Heart left ventricle (tissue), 16 donors: ENCODE measurements at places on chromosomes 7 and 10.

- no peaks in the 10 kb centered on the region for H3K4me1 ChIP-seq
- H3K36me3 ChIP-seq: no peaks in the 10 kb centered on the region
- H3K4me3 ChIP-seq: no peak overlapping the region
- no peaks in the 10 kb centered on the region for H3K27me3 ChIP-seq
- no peak overlapping the region for H3K27ac ChIP-seq
- DNase-seq: no peak
Measured at GRCh38 chr10:73991203-73991883, 6.6 kb upstream of the VCL start.

GRCh38 chr10:65968871-65969270 lies 957.0 kb upstream of the LRRTM3 start:
- no peak for DNase-seq
- H3K4me1 ChIP-seq: no peaks in the 10 kb centered on the region
- H3K4me3 ChIP-seq: no peak overlapping the region
- no peaks in the 10 kb centered on the region for H3K36me3 ChIP-seq

DNA sequence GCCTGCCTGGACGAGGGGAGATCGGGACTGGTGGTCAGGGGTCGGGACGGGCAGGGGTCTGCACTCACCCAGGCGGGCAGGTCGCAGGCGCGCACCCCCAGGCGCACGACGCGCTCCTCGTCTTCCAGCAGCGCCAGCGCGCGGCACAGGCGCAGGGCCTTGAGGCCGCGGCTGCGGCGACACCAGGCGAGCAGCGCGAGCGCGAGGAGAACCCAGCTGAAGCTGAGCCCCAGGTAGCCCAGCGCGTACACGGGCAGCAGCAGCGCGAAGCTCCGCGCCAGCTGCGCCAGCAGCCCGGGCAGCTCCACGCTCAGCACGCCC lies 328 bp downstream of the ESYT2 start:
- peak; percentile 77 for DNase-seq
- H3K36me3 ChIP-seq: no peaks in the 10 kb centered on the region
- peak overlapping the region; percentile 97 for H3K27ac ChIP-seq
- H3K27me3 ChIP-seq: no peaks in the 10 kb centered on the region
- peak overlapping the region; percentile 93 for H3K4me3 ChIP-seq

GRCh38 chr7:17153536-17153935 lies 144.9 kb upstream of the AHR start:
- peak overlapping the region; percentile 38 for H3K27ac ChIP-seq
- DNase-seq: no peak
- H3K36me3 ChIP-seq: no peaks in the 10 kb centered on the region
- H3K4me3 ChIP-seq: no peak overlapping the region
- H3K4me1 ChIP-seq: no peaks in the 10 kb centered on the region
- no peaks in the 10 kb centered on the region for H3K27me3 ChIP-seq

- H3K36me3 ChIP-seq: no peaks in the 10 kb centered on the region
- H3K27me3 ChIP-seq: no peaks in the 10 kb centered on the region
- no peak for DNase-seq
- no peak overlapping the region for H3K27ac ChIP-seq
- H3K4me1 ChIP-seq: no peaks in the 10 kb centered on the region
Measured at GRCh38 chr10:108454793-108455192, 1290.3 kb upstream of the SORCS1 start.

GRCh38 chr10:87661861-87662785 lies 2.4 kb downstream of the PAPSS2 start:
- H3K4me3 ChIP-seq: no peak overlapping the region
- no peak for DNase-seq
- H3K27me3 ChIP-seq: no peaks in the 10 kb centered on the region
- peaks cover 10% of the 10 kb centered on the region for H3K4me1 ChIP-seq
- no peak overlapping the region for H3K27ac ChIP-seq

DNA sequence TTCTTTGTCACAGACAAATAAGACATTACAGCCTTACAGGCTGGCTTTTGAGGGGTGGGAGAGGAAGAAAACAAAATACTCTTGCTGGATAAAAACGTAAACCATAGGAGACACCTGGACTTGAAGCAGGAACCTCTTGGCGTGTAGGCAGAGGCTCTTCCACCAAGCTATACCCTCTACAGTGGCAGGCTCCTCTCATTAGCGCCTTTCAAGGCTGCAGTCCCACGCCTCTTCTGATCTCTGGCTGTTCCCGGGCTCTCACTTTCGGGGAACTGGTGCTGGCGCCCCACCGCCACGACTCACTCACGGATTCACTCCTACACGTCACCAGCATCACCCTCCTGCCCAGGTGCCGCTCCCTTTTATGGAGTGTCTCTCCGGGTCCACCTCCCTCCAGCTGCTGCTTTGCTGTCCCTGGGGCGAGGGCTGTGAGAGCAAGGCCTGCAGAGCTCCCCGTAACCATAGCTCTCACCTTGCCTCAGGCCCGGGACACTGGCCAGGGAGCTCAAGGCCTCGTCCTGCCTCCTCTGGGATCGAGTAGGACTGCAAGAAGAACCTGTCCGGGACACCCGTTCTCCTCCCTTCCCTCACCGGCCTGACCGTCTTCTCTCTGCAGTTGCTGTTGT lies 62.6 kb downstream of the ZNF777 start:
- no peak overlapping the region for H3K27ac ChIP-seq
- H3K4me1 ChIP-seq: no peaks in the 10 kb centered on the region
- H3K27me3 ChIP-seq: no peaks in the 10 kb centered on the region
- H3K36me3 ChIP-seq: no peaks in the 10 kb centered on the region

- H3K36me3 ChIP-seq: no peaks in the 10 kb centered on the region
- H3K27me3 ChIP-seq: no peaks in the 10 kb centered on the region
- no peak for DNase-seq
- H3K27ac ChIP-seq: no peak overlapping the region
Measured at GRCh38 chr10:77490534-77491314, 146.9 kb downstream of the KCNMA1 start.

DNA sequence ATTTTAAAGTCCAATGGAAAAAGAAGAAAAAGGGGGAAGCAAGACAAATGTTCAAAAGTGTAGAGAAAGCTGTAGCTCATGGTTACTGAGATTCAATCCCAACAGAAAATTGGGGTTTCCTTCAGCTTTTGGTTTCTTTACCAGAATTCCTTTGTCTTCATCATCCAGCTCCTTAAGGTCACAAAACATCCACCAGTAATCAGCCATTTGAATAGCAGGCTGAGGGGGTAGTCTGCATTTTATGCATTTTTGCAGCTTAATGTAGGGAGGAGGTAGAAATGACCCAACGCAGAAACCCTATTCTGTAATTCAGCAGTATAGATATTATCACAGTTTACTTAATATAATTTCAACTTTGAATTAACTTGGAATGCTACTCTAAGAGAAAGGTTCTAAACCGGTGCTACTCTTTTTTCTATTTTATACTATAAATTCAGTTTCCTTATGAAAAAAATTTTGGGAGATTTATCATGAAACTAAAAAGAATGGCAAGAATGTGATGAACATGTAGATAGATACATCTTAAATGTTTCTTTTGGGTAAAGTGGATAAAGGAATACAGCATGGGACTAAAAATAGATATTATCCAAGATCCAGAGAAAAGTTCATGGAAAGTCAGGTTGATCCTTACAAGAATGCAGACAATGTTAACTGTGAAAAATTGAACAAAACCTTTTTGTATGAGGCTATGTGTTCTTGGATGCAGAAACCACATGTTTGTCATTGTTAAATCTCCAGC lies 596.9 kb downstream of the PHTF2 start:
- H3K4me3 ChIP-seq: no peak overlapping the region
- no peaks in the 10 kb centered on the region for H3K36me3 ChIP-seq
- no peak for DNase-seq
- no peak overlapping the region for H3K27ac ChIP-seq
- peaks cover 5% of the 10 kb centered on the region for H3K4me1 ChIP-seq
- no peaks in the 10 kb centered on the region for H3K27me3 ChIP-seq

- peaks cover 30% of the 10 kb centered on the region for H3K36me3 ChIP-seq
- no peaks in the 10 kb centered on the region for H3K27me3 ChIP-seq
- H3K4me1 ChIP-seq: no peaks in the 10 kb centered on the region
- H3K27ac ChIP-seq: no peak overlapping the region
- no peak for DNase-seq
Measured at GRCh38 chr7:106092204-106092603, 19.9 kb downstream of the SYPL1 start.

GRCh38 chr7:128783143-128783861 lies 7.7 kb upstream of the OPN1SW start:
- no peaks in the 10 kb centered on the region for H3K36me3 ChIP-seq
- peaks cover 5% of the 10 kb centered on the region for H3K4me1 ChIP-seq
- H3K4me3 ChIP-seq: no peak overlapping the region
- DNase-seq: peak; percentile 88

DNA sequence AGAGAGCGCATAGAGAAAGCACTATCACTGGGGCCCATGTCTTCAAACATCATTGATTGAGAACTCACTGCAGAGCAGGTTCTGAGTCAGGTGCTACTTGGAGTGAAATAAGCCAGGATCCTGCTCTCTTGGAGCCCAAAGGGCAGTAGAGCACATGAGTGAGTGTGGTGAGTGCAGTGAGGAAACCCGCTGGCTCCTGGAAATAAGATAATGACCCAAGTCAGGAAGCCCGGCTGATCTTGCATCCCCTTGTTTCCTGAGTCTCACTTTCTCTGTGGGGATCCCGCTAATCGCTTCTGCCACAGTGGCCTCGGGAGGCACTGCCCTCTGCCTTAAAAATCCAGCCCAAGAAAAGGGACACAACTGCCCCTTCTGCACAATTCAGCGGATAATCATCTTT lies 7.1 kb upstream of the FAM107B start:
- H3K4me1 ChIP-seq: no peaks in the 10 kb centered on the region
- H3K27me3 ChIP-seq: no peaks in the 10 kb centered on the region
- no peak overlapping the region for H3K4me3 ChIP-seq
- no peaks in the 10 kb centered on the region for H3K36me3 ChIP-seq
- no peak for DNase-seq

DNA sequence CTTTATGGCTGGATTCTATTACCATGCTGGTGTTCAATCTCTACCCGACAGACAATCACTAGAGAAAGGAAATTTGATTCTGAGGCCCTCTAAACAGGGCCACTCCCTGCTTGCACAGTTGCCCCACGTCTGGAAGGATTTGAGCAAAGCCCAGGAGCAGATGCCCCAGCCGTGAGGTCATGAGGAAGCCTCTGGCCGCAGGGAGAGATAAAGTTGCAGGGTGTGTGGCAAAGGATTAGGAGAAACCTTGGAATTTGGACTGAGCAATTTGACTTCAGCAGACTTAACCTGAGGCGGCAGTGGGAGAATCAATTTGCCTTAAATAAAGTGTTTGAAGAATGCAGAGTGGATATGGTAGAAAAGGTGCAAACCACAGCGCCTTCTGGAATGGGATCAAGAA lies 40.2 kb upstream of the KLF6 start:
- no peaks in the 10 kb centered on the region for H3K36me3 ChIP-seq
- H3K27ac ChIP-seq: peak overlapping the region; percentile 62
- DNase-seq: no peak
- H3K4me3 ChIP-seq: no peak overlapping the region
- H3K27me3 ChIP-seq: no peaks in the 10 kb centered on the region
- H3K4me1 ChIP-seq: peaks cover 7% of the 10 kb centered on the region

DNA sequence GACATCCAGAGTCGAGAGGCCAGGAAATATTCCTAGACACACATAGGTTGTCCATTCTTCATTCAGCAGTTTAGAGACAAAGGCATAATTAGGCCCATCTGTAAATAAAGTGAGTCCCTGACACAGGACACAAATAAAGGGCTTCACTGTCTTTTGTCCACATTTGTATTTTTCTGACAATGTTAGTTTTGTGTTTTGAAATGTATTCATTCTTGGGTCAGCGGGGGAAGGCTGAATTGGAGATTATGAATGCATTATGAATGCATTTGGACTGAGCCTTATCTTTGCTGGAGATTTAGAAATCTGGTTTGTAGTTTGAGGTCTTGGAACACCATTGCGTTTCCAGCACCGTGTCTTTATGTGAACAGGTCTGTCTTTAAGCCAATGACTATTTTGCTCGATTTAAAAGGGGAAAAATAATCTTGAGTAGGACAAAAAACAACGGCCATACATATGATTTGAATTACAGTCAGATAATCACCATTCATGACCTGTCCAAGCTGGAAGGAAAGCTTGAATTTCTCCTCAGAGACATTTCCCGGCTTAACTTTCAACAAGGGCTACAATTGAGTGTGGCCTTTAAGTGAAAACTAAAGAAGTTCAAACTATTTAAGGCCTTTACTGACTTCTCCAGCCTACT lies 334.8 kb downstream of the WDR11 start:
- H3K4me3 ChIP-seq: no peak overlapping the region
- no peak overlapping the region for H3K27ac ChIP-seq
- H3K27me3 ChIP-seq: no peaks in the 10 kb centered on the region
- H3K4me1 ChIP-seq: no peaks in the 10 kb centered on the region
- DNase-seq: no peak
- H3K36me3 ChIP-seq: no peaks in the 10 kb centered on the region

GRCh38 chr7:17071866-17072265 lies 190.1 kb upstream of the AGR3 start:
- no peak for DNase-seq
- no peaks in the 10 kb centered on the region for H3K27me3 ChIP-seq
- no peak overlapping the region for H3K4me3 ChIP-seq
- no peak overlapping the region for H3K27ac ChIP-seq
- no peaks in the 10 kb centered on the region for H3K4me1 ChIP-seq
- H3K36me3 ChIP-seq: no peaks in the 10 kb centered on the region

DNA sequence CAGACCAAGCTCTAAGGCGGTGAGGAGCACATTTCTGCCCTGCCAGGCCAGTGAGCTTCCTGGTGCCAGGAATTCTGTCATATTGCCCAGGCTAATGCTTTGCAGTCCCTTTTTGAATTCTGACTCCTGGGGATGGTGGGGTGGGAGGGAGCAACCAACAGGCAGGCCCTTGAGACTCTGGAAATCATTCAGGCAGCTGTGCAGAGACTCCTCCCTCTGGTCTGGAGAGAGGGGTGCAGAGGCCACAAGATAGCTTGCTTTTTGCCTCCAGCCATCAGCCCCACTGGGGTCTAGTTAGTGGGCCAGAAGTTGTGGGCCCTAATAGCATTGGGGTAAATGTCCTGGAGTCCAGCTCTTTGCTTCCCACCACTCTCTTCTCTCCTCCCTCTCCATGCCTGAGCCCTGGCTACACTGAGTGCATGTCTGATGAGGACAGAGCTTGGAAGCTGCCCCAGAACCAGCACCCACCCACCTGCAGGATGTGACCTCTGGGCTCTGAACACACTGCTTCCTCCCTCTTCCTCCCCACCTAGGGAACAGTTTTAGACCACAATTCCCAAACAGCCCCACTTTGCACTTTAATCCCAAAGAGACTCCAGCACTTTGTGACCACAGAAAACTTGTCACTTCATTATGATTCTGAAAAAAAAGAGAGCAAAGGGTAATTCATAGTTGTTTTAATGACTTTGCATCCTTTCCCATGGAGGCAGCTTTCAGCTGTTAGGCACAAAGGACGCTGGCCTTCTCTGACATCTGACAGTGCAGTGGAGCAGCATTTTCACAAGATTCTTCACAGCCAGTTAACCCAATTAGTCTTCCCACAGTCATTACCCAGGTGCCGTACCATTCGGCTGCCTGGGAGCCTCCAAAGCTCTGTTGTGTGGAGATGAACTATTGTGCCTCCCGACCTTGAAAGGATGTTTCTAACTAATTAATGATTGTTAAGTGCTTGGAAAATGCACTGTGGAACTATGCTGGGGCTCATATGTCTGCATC lies 262.5 kb downstream of the TRIL start:
- H3K27ac ChIP-seq: peak overlapping the region; percentile 44
- DNase-seq: peak; percentile 71
- peaks cover 32% of the 10 kb centered on the region for H3K4me1 ChIP-seq
- no peaks in the 10 kb centered on the region for H3K27me3 ChIP-seq
